ENCODE measurements at places on chromosomes 2 and 18. TPM values are rescaled to one million over a fixed set of nuclear protein-coding genes. Genes with fewer than 3 reads are reported as not detected.
A peak's percentile ranks its signal among the peaks of the same experiment; 100 is the strongest.

DNA sequence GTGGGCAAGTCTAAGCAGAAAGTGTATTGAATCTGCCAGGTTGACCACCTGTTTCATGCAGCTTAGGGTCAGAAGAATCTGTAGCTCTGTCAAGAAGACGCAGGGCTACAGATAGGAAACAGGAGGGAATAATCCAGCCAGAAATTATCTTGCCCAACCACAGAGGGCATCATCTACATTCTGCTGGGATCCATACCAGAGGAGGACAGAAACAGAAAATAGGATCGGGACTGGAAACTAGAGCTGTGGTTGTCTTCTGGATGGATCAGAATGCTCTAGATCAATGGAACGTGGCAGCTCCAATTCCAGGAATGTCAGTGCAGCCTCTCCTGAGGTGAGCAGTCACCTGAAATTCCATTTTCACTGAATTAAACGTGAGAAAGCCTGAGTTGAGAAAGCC lies 3.6 kb downstream of the SPATA3 start:
- DNase-seq: no peak
- H3K36me3 ChIP-seq: no peaks in the 10 kb centered on the region
- peaks cover 2% of the 10 kb centered on the region for H3K27me3 ChIP-seq
- no peak overlapping the region for H3K27ac ChIP-seq
- H3K4me1 ChIP-seq: no peaks in the 10 kb centered on the region

- no peaks in the 10 kb centered on the region for H3K36me3 ChIP-seq
- no peaks in the 10 kb centered on the region for H3K4me1 ChIP-seq
- DNase-seq: no peak
Measured at GRCh38 chr2:169579044-169579443, 5.1 kb upstream of the PPIG start.

GRCh38 chr2:130377491-130377890 lies 21.6 kb downstream of the PTPN18 start:
- peaks cover 27% of the 10 kb centered on the region for H3K36me3 ChIP-seq
- H3K27me3 ChIP-seq: no peaks in the 10 kb centered on the region
- DNase-seq: no peak

DNA sequence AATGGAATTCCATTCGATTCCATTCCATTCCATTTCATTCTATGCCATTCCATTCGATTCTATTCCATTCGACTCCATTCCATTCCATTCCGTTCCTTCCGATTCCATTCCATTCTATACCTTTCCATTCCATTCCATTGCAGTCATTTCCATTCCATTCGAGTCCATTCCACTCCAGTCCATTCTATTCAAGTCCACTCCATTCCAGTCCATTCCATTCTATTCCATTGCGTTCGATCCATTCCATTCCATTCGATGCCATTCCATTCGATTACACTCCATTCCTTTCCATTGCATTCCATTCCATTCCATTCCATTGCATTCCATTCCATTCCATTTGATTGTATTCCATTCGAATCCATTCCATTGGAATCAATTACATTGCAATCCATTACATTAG lies 1119.8 kb downstream of the RPIA start:
- H3K4me3 ChIP-seq: no peak overlapping the region
- H3K36me3 ChIP-seq: no peaks in the 10 kb centered on the region
- no peaks in the 10 kb centered on the region for H3K27me3 ChIP-seq
- no peaks in the 10 kb centered on the region for H3K4me1 ChIP-seq

DNA sequence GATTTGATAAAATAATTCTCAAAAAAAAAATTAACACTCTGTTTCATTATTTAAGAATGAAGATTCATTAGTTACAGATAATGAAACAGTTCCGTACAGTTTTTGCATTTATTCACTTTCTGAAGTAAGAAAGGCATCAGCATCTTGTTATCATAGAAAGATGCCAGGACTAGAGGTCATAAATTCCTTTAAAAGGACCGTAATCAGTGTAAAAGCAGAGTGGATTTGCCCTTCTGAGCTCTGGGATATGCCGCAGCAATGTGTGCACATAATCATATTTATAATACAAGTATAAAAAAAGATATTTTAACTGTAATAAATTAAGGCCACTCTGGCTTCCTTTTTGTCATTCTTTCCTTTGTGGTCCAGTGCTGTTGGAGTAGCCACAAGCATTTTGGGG lies 37.5 kb upstream of the COL5A2 start:
- no peaks in the 10 kb centered on the region for H3K27me3 ChIP-seq
- no peak overlapping the region for H3K4me3 ChIP-seq
- no peak for DNase-seq

DNA sequence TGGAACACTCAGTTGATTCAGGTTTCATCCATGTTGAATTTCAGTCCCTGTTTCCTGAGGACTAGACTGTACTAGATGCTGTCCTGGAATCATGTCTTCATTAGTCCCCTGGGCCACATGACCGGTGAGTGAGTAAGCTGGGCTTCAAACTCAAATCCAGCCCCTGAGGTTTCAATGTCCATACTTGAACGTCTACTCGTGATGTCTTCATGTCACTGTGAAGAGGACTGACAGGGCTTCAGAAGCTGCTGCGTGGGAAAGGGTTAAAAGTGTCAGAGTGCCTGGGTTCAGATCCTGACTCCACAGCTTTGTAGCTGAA lies 101.2 kb downstream of the CDK15 start:
- no peaks in the 10 kb centered on the region for H3K36me3 ChIP-seq
- no peaks in the 10 kb centered on the region for H3K27me3 ChIP-seq
- no peak overlapping the region for H3K27ac ChIP-seq
- no peak for DNase-seq
- H3K4me3 ChIP-seq: no peak overlapping the region

GRCh38 chr2:18559531-18560030 lies 872 bp downstream of the RDH14 start:
- H3K4me1 ChIP-seq: peaks cover 17% of the 10 kb centered on the region
- H3K27me3 ChIP-seq: no peaks in the 10 kb centered on the region
- H3K27ac ChIP-seq: peak overlapping the region; percentile 74
- peak overlapping the region; percentile 59 for H3K4me3 ChIP-seq
- DNase-seq: no peak

GRCh38 chr2:86603905-86604304 lies 19.8 kb downstream of the RNF103 start:
- H3K4me3 ChIP-seq: no peak overlapping the region
- peaks cover 22% of the 10 kb centered on the region for H3K36me3 ChIP-seq
- DNase-seq: no peak
- no peaks in the 10 kb centered on the region for H3K4me1 ChIP-seq
- no peak overlapping the region for H3K27ac ChIP-seq
- H3K27me3 ChIP-seq: no peaks in the 10 kb centered on the region

GRCh38 chr18:410047-410455 lies 90.5 kb downstream of the COLEC12 start:
- no peak overlapping the region for H3K27ac ChIP-seq
- H3K4me1 ChIP-seq: no peaks in the 10 kb centered on the region
- peaks cover 10% of the 10 kb centered on the region for H3K27me3 ChIP-seq
- no peak overlapping the region for H3K4me3 ChIP-seq
- H3K36me3 ChIP-seq: no peaks in the 10 kb centered on the region
- no peak for DNase-seq

DNA sequence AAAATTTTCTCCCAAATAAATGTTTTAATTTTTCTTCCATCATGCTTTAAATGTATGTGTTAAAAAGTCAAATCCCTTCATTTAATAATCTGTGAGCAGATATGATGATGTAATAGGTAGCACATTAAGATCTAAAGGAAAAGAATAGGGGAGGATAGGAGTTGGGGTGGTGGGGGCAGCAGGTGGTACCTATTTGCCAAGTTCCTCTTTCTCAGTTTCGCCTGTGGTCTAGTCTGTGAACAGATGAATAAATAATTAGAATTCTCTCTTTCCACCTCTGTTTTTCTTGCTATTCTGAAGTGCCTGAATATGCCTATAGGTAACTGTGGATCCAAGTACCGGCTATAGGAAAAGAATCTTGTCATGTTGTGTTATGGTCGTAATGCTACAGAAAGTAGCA lies 152.5 kb downstream of the NRXN1 start:
- DNase-seq: no peak
- no peaks in the 10 kb centered on the region for H3K4me1 ChIP-seq
- H3K27me3 ChIP-seq: no peaks in the 10 kb centered on the region

GRCh38 chr2:18924386-18924785 lies 335.0 kb upstream of the NT5C1B start:
- no peak overlapping the region for H3K27ac ChIP-seq
- H3K4me3 ChIP-seq: no peak overlapping the region
- DNase-seq: no peak
- H3K27me3 ChIP-seq: no peaks in the 10 kb centered on the region

- peaks cover 4% of the 10 kb centered on the region for H3K27me3 ChIP-seq
- H3K36me3 ChIP-seq: no peaks in the 10 kb centered on the region
- no peak overlapping the region for H3K4me3 ChIP-seq
- no peak overlapping the region for H3K27ac ChIP-seq
- H3K4me1 ChIP-seq: no peaks in the 10 kb centered on the region
Measured at GRCh38 chr2:220890931-220891330, 681.2 kb downstream of the EPHA4 start.

DNA sequence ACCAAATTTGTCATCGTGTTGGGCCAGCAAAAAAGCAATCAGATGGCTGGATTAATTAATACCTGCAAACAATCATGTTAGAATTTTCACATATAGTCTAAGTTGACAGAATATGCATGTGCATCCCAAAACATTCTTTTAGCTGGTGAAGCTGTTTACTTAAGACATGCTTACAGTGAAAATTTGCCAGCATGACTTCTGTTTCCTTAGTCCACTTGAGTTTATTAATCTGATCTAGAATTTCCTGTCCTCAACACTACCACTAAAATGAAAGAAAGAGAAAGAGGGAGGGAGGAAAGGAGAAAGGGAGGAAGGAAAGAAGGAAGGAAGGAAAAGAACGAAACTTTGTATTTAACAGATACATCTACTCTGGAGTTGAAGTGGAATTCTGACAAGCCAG lies 2109.9 kb upstream of the PIK3C3 start:
- no peaks in the 10 kb centered on the region for H3K36me3 ChIP-seq
- DNase-seq: no peak
- H3K4me3 ChIP-seq: no peak overlapping the region
- H3K4me1 ChIP-seq: no peaks in the 10 kb centered on the region

- H3K36me3 ChIP-seq: no peaks in the 10 kb centered on the region
- H3K27me3 ChIP-seq: no peaks in the 10 kb centered on the region
- H3K27ac ChIP-seq: no peak overlapping the region
- H3K4me1 ChIP-seq: no peaks in the 10 kb centered on the region
Measured at GRCh38 chr18:52569492-52569891, 229.5 kb downstream of the DCC start.

DNA sequence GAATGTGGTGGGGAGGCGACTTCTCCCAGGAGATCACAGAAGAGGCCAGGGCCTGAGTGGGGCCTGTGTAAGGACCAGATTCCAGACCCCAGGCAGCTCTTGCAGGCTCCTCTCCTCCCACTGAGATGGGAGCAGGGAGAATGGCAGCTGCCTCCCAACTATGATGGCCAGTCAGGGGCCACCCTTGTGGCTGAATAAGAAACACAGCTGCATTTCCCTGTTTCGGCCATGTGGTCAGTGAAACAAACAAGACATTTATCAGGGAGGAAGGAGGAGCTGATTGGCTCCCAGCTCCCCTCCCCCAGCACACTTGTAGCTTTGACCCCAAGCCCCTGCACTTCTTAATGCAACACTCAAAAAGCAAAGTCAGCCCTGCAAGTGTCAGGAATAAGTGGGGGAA lies 143.5 kb downstream of the CELF4 start:
- H3K27me3 ChIP-seq: peaks cover 18% of the 10 kb centered on the region
- H3K36me3 ChIP-seq: no peaks in the 10 kb centered on the region
- no peak overlapping the region for H3K27ac ChIP-seq
- DNase-seq: no peak
- no peak overlapping the region for H3K4me3 ChIP-seq

The SERPINB12 gene
- total RNA-seq: not detected

The CD28 gene
- total RNA-seq: 112 TPM

The STK17B gene
- total RNA-seq: 218 TPM

The POTEF gene
- not detected for total RNA-seq

The IL36RN gene
- total RNA-seq: not detected

The SCYGR4 gene
- not detected for total RNA-seq

The ZAP70 gene
- total RNA-seq: 449 TPM

The SPDYA gene
- total RNA-seq: 2.2 TPM
